CD4-positive, alpha-beta T cell (primary cell): ENCODE measurements at places on chromosomes 1 and 21. TPM values are rescaled to one million over a fixed set of nuclear protein-coding genes. Genes with fewer than 3 reads are reported as not detected.

The DCST1 gene
- 0.33 TPM for total RNA-seq

- no peak for DNase-seq
These were observed 23.9 kb downstream of the TMEM50B start for GRCh38 chr21:33455686-33456446.

DNA sequence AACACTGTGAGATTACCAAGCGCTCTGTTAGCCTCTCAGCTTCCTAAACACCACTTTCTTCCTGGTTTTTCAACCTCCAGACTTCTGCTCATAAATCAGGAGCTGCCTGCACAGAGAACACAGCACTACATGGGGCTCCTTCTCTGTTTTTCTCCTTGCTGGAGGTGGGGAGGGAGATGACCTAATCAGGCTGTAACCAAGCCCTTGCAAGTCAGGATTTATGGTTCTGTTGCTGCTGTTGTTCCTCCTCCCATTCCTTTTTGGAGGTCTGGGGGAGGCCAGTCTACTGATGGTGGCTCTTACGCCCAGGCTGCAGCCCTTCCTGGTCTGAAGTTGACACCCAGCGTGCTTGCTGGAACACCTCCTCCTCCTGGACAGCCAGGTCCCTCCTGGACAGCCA is 80.9 kb upstream of the AJAP1 start:
- no peak for DNase-seq

DNA sequence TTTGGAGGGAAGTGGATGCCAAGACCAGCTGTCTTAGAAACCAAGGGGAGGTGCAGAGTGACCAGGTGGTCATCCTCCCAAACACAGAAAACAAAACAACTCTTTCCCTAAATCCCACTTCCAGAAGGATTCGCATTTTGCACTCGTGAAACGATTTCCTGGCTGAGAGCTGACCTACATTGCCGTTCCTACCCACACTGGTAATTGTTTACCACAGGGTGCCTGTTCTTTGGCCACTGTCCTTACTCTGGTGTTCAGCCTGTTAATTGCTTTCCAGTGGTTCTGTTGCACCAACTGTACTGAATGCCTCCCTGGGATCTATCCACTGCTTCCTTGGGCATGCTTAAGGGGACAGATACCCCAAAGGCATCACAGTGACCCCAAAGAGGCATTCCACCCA is 23.2 kb upstream of the PLA2G2C start:
- DNase-seq = no peak

The TMEM240 gene
- 0.75 TPM for total RNA-seq

DNA sequence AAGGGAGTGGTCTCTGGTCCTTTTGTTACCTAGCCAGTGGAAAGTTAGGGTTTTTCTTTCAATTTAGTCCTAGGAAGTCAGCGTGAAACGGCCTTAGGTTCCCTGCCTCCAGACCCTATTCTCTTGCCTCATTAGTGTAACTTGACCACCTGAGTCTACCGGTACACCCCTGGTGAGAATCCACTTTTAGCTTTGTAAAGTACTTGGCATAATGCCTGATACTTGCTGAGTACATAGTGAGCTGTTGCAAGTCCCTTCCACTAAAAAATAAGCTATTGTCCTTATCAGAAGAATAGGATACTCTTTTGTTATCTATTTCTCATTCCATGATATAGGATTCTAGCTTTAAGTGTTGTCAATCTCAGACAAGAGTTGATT is 228.8 kb downstream of the ST6GALNAC3 start:
- no peak for DNase-seq

DNA sequence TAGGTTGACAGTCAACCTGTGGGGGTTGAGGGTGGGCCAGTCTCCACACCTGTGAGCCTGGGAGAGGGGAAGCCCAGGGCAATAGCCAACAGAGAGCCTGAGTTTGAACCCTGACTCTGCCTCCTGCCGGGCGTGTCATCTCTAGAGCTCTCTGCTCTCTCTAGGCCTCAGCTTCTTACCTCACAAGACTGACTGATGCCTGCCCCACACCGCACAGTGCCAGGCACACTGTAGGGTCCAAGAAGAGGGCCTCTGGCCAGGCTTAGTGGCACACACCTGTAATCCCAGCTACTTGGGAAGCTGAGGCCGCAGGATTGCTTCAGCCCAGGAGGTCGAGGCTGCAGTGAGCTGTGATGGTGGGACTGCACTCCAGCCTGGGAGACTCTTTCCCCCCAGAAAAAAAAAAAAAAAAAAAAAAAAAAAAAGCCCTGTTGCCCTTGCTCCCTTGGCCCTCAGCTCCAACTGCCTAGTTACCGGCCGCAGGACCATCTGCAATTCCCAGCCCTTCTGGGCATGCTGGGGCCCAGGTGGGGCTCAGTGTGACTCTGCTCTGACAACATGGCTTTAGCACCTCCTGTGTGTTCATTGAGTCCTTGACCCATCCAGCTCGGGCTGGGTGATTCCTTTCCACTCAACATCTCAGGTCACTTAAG is 25.1 kb downstream of the GRHL3 start:
- DNase-seq = no peak

The C8A gene
- not detected for total RNA-seq

DNA sequence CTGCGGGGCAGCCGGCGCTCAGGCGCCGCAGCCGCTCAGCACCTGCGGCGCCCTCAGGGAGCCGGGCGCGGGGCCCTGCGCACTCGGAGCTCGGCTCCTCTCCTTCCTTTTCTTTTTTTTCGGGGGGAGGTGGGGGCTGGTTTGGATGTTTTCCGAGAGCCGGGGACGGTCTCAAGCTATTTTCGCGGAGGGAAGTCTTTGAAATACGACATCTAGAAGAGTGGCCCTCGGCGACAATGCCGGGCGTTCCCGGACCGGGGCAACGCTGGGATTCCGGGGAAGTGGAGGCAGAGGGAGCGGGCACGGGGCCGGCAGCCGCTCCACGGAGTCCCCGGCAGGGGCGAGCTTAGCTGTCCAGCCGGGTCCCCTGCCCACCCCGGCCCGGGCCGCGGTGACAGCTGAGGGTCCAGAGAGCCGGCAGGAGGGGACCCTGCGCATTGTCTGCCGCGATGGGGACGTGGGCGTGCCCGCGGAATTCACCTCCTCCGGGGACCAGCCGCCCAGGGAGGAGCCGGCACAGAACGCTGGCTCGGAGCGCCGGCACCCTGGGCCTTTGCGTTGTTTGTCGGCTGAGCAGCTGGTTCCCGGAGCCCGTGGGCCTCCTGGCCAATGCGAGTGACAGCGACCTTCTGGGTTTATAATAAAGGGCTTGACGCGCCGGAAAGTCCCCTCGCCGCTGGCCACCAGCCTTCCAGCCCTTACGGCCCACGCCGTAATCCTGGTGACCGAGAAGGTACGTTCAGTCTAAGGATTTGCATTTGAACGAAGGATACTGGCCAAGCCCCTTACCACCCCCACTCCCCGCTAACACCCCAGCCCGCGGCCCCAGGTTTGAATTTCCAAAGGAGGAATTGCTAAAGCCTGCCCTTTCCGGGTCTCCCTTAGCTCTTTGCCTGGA is 582 bp downstream of the SLC37A1 start:
- peak; percentile 63 for DNase-seq

GRCh38 chr1:107467286-107467685 is 326.4 kb downstream of the NTNG1 start:
- no peak for DNase-seq

GRCh38 chr1:160431006-160431405 is 30.6 kb downstream of the VANGL2 start:
- DNase-seq = no peak

GRCh38 chr1:117166076-117166475 is 44.5 kb upstream of the TRIM45 start:
- DNase-seq = no peak

DNA sequence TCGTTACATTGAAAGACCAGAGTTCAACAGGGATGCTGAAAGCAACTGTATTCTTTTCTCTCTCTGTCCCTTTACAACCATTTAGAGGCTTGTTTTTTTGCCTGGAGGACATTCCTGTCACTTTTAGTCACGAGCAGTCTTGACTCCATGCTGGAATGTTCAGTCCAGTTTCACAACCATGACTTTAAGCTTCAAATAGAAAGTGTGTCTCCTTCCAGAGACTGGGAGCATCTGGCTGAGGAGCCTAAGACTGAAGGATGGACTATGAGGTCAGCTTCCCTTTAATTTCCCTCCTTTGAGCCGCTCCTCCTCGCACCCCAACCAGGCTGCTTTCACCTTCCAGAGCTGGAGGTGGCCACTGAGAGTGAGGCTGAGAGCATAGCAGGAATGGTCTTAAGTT is 10.5 kb upstream of the RYR2 start:
- DNase-seq = no peak

DNA sequence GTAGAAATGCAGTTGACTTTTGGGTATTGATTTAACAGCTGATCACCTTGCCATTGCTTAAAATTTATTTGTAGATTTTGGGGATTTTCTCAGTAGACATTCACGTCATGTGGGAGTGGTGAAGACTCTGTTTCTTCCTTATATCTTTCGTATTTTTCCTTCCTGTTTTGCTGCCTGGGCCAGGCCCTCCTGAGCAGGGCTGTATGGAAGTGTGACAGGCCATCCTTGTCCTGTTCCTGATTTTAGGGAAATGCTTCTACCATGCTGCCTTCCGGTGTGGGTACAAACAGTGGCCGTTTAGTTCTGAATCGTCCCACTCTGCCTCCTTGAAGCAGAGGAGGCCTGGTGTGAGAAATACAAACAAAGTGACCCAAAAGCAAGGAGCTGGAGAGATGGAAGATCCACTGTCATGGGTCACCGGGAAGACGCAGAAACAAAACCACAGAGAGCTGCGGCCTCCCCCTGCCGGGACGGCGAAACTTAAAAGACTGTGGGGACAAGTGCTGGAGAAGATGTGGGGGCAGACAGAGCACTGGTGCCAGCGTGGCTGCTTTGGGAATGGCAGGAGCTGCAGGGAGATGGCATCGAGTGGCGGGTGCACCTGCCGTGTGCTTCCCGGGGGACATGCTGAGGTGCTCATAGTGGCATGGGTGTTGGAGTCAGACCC is 7.6 kb downstream of the AGPAT3 start:
- no peak for DNase-seq

GRCh38 chr1:233520261-233521191 is 93.4 kb upstream of the KCNK1 start:
- no peak for DNase-seq

DNA sequence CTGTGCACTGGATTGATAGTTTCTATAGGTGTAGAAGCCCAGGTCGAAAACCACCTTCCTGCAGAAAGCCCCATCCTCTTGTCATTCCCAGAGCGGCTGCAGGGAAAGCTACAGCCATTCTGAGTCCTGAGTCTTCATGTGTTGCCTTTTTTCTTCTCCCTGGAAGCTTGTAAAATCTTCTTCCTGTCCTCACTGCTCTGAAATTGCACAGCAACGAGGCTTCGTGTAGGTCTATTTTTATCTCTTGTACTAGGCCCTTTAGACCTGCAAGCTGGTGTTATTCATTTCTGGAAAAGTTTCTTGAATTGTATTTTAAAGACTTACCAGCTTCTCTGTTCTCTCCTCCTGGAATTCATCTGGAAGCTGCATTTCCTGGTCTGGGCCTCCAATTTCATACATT is 44.2 kb upstream of the ETS2 start:
- no peak for DNase-seq

The AADACL4 gene
- total RNA-seq = not detected

DNA sequence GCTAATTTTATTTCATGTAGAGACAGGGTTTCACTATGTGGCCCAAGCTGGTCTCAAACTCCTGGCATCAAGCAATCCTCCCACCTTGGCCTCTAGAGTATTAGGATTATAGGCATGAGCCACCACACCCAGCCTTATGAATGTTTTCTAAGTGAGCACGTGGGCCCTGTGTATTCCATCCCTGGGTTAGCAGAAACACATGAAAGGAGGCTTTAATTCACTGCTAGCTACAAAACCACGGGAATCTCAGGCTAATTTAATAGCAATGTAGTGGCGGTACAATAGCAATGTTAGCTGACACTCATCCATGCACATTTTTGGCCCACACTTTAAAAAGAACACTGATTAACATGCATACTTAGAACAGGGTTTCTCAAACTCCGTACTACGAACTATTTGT is 32.0 kb downstream of the VTCN1 start:
- DNase-seq = no peak

DNA sequence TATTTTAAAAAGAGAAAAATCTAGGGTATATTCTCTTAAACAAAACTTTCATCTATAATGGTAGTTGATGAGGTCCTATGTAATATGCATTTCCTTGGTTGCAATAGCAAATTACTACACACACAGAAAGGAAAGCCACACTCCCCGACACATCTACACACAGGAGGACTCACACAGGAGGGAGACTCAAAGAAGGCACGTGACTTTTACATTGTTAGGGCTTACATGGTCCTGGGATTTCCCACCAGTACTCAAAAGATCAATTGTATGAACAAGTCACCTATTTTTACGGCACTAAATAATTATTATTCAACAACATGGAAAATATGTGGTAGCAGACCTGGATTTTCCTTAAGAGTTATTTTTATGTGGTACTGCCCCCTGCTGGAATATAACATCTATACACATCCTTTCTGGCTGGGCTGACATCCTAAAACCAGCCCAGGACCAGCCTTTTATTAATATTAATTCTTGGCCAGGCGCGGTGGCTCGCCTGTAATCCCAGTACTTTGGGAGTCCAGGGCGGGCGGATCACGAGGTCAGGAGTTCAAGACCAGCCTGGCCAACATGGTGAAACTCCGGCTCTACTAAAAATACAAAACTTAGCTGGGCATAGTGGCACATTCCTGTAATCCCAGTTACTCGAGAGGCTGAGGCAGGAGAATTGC is 33.9 kb upstream of the LGALS8 start:
- DNase-seq = no peak

DNA sequence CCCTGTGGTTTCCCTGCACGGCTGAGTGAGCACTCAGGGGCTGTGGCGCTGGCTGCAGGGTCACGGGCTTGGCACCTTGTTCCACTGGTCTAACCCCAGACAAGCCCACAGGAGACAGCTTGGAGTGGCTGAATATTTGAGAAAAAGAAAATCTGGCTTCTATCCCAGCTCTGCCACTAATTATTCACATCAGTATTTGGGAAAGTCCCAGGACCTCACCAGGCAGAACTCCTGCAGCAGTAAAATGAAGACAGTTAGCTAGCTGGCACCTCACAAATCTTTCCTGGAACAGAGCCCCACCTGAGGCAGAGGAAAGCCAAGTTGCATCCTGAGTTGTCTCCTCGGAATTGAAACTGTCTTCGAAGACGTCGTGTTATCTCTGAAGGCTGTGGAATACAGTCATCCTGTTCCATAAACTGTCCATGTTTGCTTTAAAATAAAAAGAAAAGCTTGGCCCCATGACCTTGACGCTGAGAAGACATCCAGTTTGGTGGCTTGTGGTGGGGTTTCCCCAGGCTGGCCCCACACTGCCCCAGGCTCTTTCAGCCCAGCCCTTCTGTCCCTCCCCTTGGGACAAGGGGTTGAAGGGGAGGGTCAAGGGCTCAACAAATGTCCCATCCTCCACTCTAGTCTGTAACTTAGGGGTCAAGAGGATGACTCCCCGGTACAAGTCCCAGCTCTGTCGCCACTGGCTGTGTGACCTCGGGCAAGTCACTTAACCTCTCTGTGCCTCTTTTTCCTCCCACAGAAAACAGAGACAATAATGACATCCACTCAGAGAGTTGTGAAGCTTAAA is 93.8 kb upstream of the TMPRSS2 start:
- DNase-seq = no peak

The USH2A gene
- not detected for total RNA-seq

The CFAP141 gene
- not detected for total RNA-seq
